CD14-positive monocyte (primary cell): ENCODE measurements at places on chromosomes 3 and 15. TPM values are rescaled to one million over a fixed set of nuclear protein-coding genes. Genes with fewer than 3 reads are reported as not detected.

GRCh38 chr3:105783631-105784030 lies 85.2 kb downstream of the CBLB start:
- no peak overlapping the region for H3K4me3 ChIP-seq
- no peaks in the 10 kb centered on the region for H3K4me1 ChIP-seq
- no peak overlapping the region for H3K27ac ChIP-seq
- H3K36me3 ChIP-seq: no peaks in the 10 kb centered on the region
- no peaks in the 10 kb centered on the region for H3K27me3 ChIP-seq
- no peak for DNase-seq

DNA sequence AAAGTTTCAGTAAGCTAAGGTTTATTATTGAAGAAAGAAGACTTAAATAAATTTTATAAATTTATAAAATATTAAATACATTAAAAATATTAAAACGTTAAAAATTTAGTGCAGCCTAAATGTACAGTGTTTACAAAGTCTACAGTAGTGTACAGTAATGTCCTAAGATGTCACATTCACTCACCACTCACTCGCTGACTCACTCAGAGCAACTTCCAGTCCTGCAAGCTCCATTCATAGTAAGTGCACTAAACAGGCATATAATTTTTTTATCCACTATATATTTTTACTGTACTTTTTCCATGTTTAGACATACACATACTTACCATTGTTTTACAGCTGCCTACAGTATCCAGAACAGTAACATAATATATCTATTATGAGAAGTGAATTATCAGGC lies 51.5 kb downstream of the TJP1 start:
- H3K27me3 ChIP-seq: no peaks in the 10 kb centered on the region
- H3K4me3 ChIP-seq: no peak overlapping the region
- H3K36me3 ChIP-seq: no peaks in the 10 kb centered on the region
- no peak for DNase-seq
- H3K4me1 ChIP-seq: no peaks in the 10 kb centered on the region

GRCh38 chr3:17322106-17322793 lies 420.2 kb downstream of the TBC1D5 start:
- H3K27ac ChIP-seq: no peak overlapping the region
- no peaks in the 10 kb centered on the region for H3K36me3 ChIP-seq
- DNase-seq: no peak

- no peaks in the 10 kb centered on the region for H3K27me3 ChIP-seq
- H3K4me1 ChIP-seq: no peaks in the 10 kb centered on the region
- no peak for DNase-seq
- no peak overlapping the region for H3K4me3 ChIP-seq
- H3K36me3 ChIP-seq: no peaks in the 10 kb centered on the region
These were observed 480.9 kb downstream of the ZIC1 start for GRCh38 chr3:147890114-147890513.

- H3K4me1 ChIP-seq: no peaks in the 10 kb centered on the region
- DNase-seq: no peak
- H3K27ac ChIP-seq: no peak overlapping the region
- no peaks in the 10 kb centered on the region for H3K27me3 ChIP-seq
- no peak overlapping the region for H3K4me3 ChIP-seq
These were observed 168.3 kb downstream of the ATP10A start for GRCh38 chr15:25694823-25695312.

- H3K4me1 ChIP-seq: no peaks in the 10 kb centered on the region
- no peaks in the 10 kb centered on the region for H3K36me3 ChIP-seq
- no peaks in the 10 kb centered on the region for H3K27me3 ChIP-seq
- H3K4me3 ChIP-seq: no peak overlapping the region
- no peak overlapping the region for H3K27ac ChIP-seq
- DNase-seq: no peak
These were observed 80.0 kb upstream of the TMC3 start for GRCh38 chr15:81454024-81454423.

DNA sequence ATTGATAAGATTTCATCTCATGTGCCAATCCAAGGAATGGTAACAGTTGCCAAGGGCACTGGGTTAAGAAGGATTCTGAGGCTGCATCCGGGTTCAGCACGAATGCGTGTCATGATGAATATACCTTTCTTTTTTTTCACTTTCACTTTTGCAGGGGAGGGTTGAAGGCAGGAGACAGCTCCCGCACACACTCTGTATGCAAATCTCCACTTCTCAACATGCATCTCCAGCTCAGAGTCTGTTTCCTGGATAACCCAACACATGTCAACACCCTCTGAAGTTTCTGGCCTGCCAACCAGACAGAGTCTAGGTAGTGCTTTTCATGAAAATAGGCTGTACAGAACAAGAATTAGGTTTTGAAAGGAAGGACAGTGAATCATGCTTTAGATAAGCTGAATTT lies 21.6 kb downstream of the B4GALT4 start:
- no peak overlapping the region for H3K4me3 ChIP-seq
- no peak for DNase-seq
- H3K27ac ChIP-seq: peak overlapping the region; percentile 51
- peaks cover 100% of the 10 kb centered on the region for H3K36me3 ChIP-seq

- peaks cover 38% of the 10 kb centered on the region for H3K4me1 ChIP-seq
- peak overlapping the region; percentile 1 for H3K27ac ChIP-seq
- no peak overlapping the region for H3K4me3 ChIP-seq
- H3K36me3 ChIP-seq: no peaks in the 10 kb centered on the region
- H3K27me3 ChIP-seq: no peaks in the 10 kb centered on the region
- no peak for DNase-seq
These were observed 31.9 kb downstream of the SLMAP start for GRCh38 chr3:57787867-57788623.

- DNase-seq: no peak
- H3K36me3 ChIP-seq: no peaks in the 10 kb centered on the region
- no peaks in the 10 kb centered on the region for H3K27me3 ChIP-seq
- no peak overlapping the region for H3K27ac ChIP-seq
- no peak overlapping the region for H3K4me3 ChIP-seq
These were observed 431.8 kb downstream of the TBL1XR1 start for GRCh38 chr3:176765382-176765900.

DNA sequence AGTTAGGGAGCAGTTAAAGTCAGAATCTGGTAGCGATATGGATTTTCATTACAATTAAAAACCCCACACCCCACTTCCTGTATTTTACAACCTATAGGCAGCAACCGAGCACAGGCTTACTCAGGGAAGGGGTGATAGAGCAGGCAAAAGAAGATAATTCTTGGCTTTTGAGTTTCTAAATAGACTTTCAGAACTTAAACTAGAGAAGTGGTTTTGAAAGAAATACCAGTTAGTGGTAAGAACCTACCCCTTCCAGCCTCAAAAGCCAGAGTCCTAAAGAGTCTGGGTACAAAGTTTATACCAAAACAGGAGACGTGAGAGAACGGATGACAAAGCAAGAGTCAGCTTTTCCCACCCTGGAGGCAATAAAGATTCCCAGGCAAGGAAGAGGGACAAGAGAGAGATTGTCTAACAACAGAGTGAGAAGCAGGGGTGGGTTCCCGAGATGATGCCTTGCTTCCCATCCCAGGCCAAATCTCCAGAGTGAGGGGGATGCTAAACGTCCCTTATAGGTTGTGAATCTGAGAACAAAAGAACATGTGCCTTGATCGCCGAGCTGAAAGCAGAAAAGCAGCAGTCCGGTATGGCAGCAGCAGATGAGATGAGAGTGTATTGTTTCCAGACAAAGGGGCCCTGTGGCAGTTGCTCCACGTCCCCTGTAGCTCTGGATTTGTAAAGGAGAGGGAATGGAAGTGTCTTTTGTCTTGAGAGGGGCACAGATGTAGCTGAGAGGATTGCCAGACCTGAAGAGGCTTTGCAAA lies 36.8 kb downstream of the KLHL6 start:
- peaks cover 2% of the 10 kb centered on the region for H3K36me3 ChIP-seq
- DNase-seq: no peak
- no peaks in the 10 kb centered on the region for H3K27me3 ChIP-seq
- no peak overlapping the region for H3K27ac ChIP-seq
- peaks cover 14% of the 10 kb centered on the region for H3K4me1 ChIP-seq

DNA sequence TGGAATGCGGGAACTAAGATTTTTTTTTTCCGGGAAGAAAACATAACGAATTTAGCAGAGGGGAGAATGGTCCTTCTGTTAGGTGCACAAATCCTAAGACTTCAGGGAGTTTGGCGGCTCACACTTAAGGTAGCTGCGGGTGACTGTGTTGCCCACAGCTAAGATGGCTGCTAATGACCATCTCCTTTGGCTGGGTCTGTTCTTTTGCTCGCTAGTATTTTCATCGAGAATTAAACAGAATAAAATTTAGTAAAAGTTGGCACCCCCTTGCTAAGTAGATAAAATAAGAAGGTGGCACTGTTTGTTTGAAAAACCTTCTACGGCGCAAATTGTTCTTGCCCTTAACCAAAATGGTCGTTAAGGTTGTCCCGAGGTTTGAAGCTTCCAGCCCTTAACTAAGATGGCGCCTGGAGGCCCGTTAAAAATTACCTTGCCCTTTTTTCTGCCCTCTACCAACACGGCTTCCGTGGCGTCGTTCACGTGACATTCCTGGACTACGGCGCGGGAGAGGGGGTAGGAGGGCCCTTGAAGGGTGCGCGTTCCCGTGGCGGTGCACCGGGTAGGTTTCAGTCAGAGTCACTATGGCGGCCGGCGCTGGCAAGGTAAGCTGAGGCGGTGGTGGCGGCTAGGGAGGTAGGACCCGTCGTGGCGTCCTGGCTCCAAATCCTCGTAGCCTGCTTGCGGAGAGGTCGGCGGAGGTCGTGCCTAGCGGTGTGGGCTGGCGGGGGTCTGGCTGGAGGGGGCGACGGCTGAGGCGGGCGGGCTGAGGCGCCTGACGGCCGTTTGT lies at the start of gene SLMAP:
Gene SLMAP, plus strand, starts transcription at position 569 of the 787 bp plus-strand sequence. CDS start 1,343 bp downstream, outside the sequence.
- peaks cover 17% of the 10 kb centered on the region for H3K36me3 ChIP-seq
- no peaks in the 10 kb centered on the region for H3K27me3 ChIP-seq
- peak within 1 kb of the TSS; percentile 1 for H3K27ac ChIP-seq
- peaks cover 39% of the 10 kb centered on the region for H3K4me1 ChIP-seq
- DNase-seq: peak; percentile 94

- H3K4me3 ChIP-seq: no peak overlapping the region
- no peak overlapping the region for H3K27ac ChIP-seq
- H3K4me1 ChIP-seq: peaks cover 11% of the 10 kb centered on the region
- DNase-seq: no peak
These were observed 124.8 kb downstream of the BDH1 start for GRCh38 chr3:197430934-197431333.

DNA sequence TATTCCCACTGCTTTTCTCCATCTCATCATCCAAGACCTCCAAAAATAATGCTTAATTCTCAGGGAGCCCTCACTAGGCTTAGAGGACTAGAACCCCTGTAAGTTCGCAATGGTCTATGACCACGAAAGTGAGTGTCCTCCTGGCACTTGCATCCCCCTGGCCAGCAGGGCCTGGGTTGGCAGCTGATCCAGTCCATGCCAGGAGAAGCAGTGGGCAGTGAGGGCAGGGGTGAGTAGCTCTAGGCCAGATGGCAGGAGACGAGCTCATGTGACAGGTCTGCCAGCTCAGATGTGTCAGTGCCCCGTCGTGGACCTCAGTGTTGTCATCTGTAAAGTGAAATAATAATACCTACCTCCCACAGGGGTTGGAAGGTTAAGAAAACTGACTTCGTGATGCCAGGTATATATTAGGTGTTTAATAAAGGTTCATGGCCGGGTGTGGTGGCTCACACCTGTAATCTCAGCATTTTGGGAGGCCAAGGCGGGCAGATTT lies 11.1 kb downstream of the GP5 start:
- no peak for DNase-seq
- no peaks in the 10 kb centered on the region for H3K27me3 ChIP-seq
- H3K4me1 ChIP-seq: no peaks in the 10 kb centered on the region
- no peak overlapping the region for H3K4me3 ChIP-seq

DNA sequence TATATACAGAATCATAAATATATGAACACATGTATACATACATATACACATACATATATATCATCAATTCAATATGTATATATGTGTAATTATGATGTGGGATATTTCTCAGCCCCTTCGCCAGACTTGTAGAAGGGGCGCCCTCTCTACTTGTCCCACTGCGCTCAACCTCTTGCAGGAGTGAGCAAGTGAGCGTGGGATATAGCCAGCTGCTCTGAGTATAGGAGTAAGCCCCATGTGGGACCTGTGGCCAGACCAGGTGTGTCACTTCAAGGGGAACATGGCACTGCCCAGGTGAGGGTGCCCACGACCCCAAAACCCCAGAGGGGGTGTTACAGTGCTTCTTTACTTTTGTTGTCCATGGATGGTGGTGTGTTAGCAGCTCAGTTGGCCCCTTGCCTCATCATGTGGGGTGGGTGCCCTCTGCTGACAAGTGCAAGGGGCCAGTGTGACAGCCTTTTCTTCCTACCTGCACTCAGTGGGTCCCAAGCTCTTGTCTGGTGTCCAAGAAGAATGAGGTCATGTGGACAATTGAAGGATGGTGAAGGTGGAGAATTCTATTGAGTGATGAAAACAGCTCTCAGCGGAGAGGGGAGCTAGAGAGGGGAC lies 304.1 kb downstream of the UNC13C start:
- H3K27ac ChIP-seq: no peak overlapping the region
- H3K36me3 ChIP-seq: no peaks in the 10 kb centered on the region
- H3K27me3 ChIP-seq: no peaks in the 10 kb centered on the region
- H3K4me3 ChIP-seq: no peak overlapping the region
- DNase-seq: no peak

DNA sequence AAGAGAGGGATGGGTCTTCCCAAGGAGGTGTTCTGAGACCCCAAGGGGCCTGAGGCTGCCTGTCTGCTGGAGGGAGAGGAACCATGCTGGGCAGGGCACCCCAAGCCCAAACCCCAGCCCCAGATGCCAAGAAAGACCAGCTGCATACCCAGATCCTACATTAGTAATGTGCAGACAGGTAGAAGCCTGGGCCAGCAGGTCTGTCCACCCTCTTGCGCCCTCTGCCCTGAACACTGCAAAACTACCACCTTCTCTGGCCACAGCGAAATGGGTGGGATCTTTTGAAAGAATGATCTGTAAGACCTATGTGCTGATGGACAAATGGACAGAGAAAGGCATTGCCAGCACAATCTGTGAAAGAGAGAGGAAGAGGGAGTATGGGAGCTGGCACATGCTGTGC lies 283.2 kb downstream of the EPHB1 start:
- DNase-seq: no peak
- no peaks in the 10 kb centered on the region for H3K27me3 ChIP-seq
- H3K4me1 ChIP-seq: no peaks in the 10 kb centered on the region
- no peaks in the 10 kb centered on the region for H3K36me3 ChIP-seq
- no peak overlapping the region for H3K4me3 ChIP-seq

GRCh38 chr3:101984356-101984755 lies 135.0 kb downstream of the NFKBIZ start:
- H3K4me1 ChIP-seq: peaks cover 21% of the 10 kb centered on the region
- H3K27ac ChIP-seq: no peak overlapping the region
- H3K36me3 ChIP-seq: no peaks in the 10 kb centered on the region

- no peak overlapping the region for H3K27ac ChIP-seq
- DNase-seq: no peak
- no peaks in the 10 kb centered on the region for H3K4me1 ChIP-seq
- H3K4me3 ChIP-seq: no peak overlapping the region
These were observed 71.0 kb downstream of the WWTR1 start for GRCh38 chr3:149586871-149587270.

GRCh38 chr3:61961900-61962299 lies 400.5 kb downstream of the PTPRG start:
- no peak overlapping the region for H3K27ac ChIP-seq
- no peak for DNase-seq
- H3K4me1 ChIP-seq: no peaks in the 10 kb centered on the region
- H3K4me3 ChIP-seq: no peak overlapping the region
- H3K36me3 ChIP-seq: no peaks in the 10 kb centered on the region
- no peaks in the 10 kb centered on the region for H3K27me3 ChIP-seq

SPATA12 gene
- 0.04 and 0.07 TPM in 2 replicates for polyA plus RNA-seq

KNSTRN gene
- polyA plus RNA-seq: 7.9 TPM

DPPA2 gene
- not detected for polyA plus RNA-seq

GPR87 gene
- polyA plus RNA-seq: not detected in 2 replicates

SIDT1 gene
- 4.0 TPM for polyA plus RNA-seq

ATP13A3 gene
- polyA plus RNA-seq: 4.3 and 19.5 TPM in 2 replicates

CTXND1 gene
- not detected in 2 replicates for polyA plus RNA-seq

IL12A gene
- polyA plus RNA-seq: not detected

PLSCR2 gene
- polyA plus RNA-seq: not detected
